Stimulated activated CD4-positive, alpha-beta T cell treated with anti-CD3 and anti-CD28 coated beads, TNF-alpha, amount 100 ng/mL, for 24 hours (primary cell): ENCODE measurements at places on chromosomes 2 and 18.

GRCh38 chr18:47418746-47419145 is 167.3 kb upstream of the SKOR2 start:
- DNase-seq: no peak

DNA sequence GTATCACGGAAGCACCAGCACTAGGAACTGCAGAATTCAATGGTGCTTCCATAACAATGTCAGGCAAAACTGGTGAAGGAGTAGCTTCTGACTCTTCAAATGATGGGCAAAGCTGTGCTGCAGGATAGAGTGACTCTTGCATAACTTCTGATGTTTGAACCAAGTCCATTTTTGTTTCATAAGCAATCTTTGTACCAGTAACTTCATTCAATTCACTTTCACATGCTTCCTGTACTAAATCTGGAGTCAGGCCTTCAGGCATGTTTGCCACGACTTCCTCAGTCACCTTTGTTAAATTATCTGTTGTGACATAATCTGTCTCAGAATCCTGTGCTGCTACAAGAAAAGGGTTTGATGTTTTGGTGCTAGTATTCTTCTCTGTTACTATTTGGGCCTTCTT is 24.0 kb downstream of the RTN4 start:
- DNase-seq: no peak

- no peak for DNase-seq
Observed at GRCh38 chr18:58502628-58503027, 126.3 kb downstream of the ALPK2 start.

GRCh38 chr2:9941196-9941995 is 10.1 kb upstream of the GRHL1 start:
- no peak for DNase-seq

DNA sequence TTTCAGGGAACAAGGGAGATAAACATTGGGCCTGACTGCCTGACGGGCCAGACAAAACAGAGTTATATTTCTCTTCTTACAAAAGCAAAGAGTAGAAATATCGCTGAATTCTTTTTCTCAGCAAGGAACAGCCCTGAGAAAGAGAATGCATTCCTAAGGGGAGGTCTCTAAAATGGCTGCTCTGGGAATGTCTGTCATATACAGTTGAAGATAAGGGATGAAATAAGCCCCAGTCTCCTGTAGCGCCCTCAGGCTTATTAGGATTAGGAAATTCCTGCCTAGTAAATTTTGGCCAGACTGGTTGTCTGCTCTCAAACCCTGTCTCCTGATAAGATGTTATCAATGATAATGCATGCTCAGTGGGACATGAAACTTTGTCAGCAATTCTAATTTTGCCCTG is 134.9 kb upstream of the CNTNAP5 start:
- DNase-seq: no peak

DNA sequence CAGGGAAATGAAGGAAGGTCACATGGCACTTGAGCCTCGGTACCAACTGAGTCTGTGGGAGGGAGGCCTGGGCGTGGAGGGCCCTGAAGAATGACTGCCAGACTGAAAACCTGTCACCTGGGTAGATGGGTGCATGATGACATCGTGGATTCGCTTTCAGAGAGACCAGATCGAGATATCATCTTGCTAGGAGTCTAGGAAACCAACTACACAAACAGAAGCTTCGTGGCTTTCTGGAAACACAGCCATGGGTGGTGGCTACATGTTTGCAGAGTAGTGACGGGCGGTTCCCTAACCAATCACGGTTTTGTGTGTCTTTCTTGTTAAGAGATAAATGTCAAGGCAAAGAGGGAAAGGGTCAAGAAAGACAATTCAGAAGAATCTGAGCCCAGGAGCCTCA is 155.0 kb downstream of the EIPR1 start:
- peak; percentile 60 for DNase-seq

GRCh38 chr2:78768016-78768415 is 257.5 kb upstream of the REG3G start:
- no peak for DNase-seq

GRCh38 chr18:57970356-57971095 is 73.5 kb upstream of the NEDD4L start:
- no peak for DNase-seq

GRCh38 chr18:23243816-23244215 is 108.5 kb downstream of the CABLES1 start:
- DNase-seq: no peak

GRCh38 chr18:2459886-2460285 is 111.4 kb downstream of the METTL4 start:
- DNase-seq: no peak

DNA sequence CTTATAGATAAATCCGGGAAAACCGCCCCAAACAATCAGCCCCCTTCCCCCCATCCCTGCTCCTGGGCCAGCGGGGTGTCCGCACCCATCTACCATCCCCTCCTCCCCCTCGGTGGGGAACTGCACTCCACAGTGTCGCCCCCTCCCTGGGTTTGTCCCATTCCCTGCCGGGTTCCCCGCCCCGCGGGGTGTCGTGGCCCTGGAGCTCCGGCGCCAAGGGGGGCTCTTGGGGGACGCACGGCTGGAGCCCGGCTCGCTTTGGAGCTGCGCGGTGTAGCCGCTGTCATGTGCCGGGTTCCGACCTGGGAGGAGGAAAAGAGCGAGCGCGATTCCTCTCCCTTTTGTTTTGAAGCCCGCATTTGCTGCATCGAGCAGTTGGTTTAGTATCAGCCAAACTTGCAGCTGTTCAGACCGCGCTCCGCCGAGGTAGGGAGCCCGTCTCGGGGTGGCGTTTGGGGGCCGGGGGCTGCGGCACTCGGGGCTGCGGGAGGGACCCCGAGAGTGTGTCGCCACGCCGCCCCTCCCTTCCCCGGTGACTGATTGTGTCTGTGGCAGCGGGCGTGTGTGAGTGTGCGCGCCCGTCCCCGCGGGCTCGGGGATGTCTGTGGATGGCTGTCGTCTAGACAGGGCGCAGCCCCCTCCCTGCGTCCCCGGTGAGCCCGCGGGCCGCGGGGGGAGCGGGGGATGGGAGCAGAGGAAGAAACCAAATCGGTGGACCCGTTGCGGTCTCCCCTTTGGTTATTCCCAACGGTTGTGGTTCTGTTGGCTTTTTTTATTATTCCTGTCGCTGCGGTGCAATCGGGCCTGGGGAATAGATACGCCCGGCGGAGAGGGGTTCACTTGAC is 797 bp downstream of the CTIF start:
- DNase-seq: peak; percentile 10

GRCh38 chr2:38394903-38395341 is 17.8 kb upstream of the ATL2 start:
- DNase-seq: no peak

GRCh38 chr2:26720322-26721114 is 28.0 kb downstream of the KCNK3 start:
- no peak for DNase-seq

- DNase-seq: no peak
Observed at GRCh38 chr2:11074246-11074820, 80.9 kb upstream of the SLC66A3 start.

GRCh38 chr2:98589489-98589888 is 18.8 kb downstream of the COA5 start:
- no peak for DNase-seq

- no peak for DNase-seq
Observed at GRCh38 chr2:186201371-186201770, 284.7 kb upstream of the ZC3H15 start.

- DNase-seq: no peak
Observed at GRCh38 chr2:140786585-140786984, 1344.2 kb downstream of the LRP1B start.

GRCh38 chr2:227460070-227460485 is 11.9 kb upstream of the AGFG1 start:
- DNase-seq: no peak

- DNase-seq: no peak
Observed at GRCh38 chr2:205002390-205002789, 457.1 kb downstream of the PARD3B start.

DNA sequence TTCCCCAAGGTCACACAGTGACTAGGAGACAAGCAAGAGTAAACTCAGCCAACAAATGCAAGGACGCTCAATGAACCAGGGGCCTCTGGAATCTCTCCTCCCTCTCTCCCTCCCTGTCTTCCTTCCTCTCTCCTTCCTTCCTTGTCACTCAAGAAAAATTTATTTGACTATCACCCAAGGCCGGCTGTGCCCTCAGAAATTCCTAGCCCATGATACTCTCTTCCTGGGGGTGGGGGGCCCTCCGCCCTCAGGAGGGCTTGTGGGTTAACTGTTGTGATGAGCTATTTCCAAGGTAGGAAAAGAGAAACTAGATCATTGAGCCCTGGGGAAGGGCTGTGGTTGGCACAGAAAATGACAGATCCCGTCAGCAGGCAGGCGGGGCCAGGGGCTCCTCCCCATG is 21.7 kb downstream of the INHBB start:
- no peak for DNase-seq

DNA sequence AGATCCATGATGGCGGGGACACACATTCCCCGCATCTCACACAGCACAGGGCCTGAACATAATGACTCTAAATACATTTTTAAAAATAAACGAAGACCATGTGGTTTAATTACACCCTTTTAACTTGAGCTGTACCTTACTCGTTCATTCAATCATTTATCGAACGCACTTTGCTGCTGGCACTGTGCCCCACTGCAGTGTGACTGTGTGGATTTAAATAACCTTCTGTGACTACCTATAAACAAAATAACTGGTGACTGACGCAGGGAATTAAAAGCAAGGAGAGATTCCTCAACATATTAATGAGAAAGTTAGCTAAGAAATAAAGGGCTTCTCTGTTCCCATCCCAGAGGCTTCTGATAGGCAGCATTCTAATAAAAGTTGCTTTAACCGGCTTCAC is 10.9 kb upstream of the FZD7 start:
- DNase-seq: no peak

GRCh38 chr2:105417857-105418436 is 19.1 kb upstream of the FHL2 start:
- DNase-seq: no peak

GRCh38 chr2:44843641-44844310 is 97.7 kb upstream of the SIX3 start:
- DNase-seq: no peak

DNA sequence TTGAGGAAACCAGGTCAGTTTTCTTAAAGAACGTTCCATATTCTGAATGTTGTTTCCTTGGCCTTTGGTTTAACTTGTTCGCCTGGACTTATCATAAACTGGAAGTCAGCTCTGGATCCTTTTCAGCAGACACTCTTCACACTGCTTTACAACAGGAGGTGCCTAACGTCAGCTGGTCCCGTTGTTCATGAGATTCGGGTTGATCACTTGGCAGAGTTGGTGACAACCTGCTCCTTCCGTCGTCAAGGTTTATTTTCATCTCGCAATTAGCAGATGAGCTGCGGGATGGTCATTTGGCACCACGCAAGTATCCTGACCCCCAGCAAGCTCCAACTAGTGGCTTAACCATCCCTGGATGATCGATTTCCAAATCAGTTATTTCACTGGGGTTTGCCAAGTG is 23.0 kb upstream of the BIN1 start:
- DNase-seq: no peak

- no peak for DNase-seq
Observed at GRCh38 chr18:32287249-32287648, 97.4 kb downstream of the MEP1B start.

DNA sequence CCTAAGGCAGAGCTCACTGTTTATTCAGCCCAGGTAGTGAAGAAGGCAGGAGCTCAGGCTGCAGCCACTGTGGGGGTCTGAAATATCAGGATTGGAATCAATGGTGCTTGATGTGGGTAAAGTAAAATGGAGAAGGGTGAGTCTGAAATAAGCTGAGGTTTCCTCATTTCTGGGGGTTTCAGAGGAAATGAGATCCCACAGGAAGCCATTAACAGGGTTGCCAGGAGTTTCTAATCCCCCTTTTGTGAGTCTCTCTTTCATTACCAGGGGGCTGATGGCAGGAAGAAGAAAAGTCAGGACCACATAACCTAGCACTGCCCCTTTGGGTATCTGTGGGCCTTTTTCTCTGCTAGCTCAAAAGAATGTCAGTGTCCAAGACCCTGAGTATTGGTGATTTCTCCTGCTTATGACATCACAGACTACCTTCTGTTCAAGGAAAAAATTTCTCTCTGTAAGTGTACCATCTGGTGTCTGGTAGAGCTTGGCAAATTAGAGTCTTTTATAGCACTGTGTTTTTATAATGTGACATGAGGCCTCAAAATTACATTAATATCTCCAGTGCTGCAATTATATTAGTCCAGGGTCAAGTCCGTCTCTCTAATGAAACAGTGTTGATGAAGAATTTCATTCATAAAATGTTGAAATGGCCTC is 56.0 kb downstream of the LBH start:
- DNase-seq: no peak

DNA sequence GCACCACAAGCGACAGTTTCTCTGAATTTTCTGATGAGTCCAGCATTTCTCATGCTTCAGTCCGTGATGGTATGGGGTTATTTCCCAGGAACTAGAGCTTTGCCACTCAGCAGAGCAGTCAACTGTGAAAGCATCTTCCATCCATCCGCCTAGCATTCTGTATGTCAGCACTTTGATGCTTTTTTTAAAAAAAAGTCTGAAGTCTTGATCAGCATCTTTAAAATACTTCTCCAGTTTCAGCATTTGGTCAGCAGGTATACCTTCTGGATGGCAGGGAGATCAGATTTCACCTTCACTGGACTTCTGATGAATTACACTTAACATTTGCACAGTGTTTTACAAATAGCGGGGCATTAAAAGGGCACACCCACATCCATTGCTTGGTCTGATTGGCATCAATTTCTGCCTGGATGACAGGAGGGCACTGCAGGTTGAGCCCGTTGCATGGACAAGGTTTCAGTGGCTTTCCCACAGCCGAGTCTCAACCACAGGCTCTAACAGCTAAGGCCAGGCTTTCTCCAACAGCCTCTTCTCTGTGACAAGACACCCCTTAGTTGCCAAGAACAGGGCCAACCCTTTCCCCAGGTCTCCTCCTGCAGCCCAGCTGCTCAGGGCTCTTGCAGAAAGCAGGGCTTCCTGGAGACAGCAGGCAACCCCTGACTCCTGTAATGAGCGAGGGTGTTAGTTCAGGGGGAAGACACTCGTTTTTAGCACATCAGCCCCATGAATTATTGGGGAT is 54.0 kb downstream of the EMILIN2 start:
- DNase-seq: no peak

DNA sequence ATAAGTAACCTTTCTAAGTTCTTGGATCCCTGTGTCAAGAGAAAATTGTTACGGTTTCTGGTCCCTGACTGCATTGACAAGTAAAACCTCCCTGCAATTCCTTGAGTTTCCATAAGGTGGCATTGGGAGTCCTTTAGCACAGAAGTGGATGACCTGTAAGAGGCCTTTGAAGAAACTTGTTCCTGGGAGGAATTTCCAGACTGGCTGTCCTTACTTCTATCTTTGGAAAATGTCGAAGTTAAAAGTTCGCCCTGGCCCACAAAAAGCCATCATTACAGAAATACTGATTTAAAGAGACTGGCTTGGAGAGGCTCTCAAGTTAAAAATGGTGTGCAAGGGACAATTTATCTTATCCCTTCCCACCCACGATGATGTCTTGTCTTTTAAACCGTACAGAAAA is 218.4 kb downstream of the CDH20 start:
- DNase-seq: no peak

GRCh38 chr2:37619230-37619958 is 52.0 kb downstream of the CDC42EP3 start:
- DNase-seq: no peak

GRCh38 chr2:12243381-12243780 is 473.4 kb upstream of the TRIB2 start:
- no peak for DNase-seq
